ENCODE measurements at places on chromosomes 2 and 18.

- DNase-seq: no peak
Measured at GRCh38 chr2:226828191-226828590, 7.7 kb upstream of the RHBDD1 start.

DNA sequence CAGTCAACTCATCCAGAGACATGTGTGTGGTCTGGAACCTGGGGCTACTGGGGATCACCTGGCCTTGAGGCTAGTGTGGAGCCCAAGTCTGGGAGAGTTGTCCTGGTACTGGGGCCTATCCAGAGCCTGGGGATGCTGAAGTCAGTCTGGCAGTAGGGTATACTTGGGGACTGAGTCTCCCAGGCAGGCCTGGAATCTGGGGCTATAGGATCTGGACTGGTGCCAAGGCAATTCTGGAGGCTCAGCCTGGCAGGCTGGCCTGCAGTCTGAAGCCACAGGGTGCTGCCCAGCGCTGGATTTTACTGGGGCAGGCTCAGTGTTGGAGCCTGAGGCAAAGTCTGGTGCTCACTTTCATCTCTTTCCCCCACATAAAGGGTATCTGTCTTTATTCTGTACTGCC, 46.5 kb downstream of the AQP4 start:
- no peak for DNase-seq

GRCh38 chr18:183769-184168, 25.4 kb downstream of the USP14 start:
- DNase-seq: no peak

- no peak for DNase-seq
Measured at GRCh38 chr2:49973917-49974368, 819.6 kb upstream of the FSHR start.

DNA sequence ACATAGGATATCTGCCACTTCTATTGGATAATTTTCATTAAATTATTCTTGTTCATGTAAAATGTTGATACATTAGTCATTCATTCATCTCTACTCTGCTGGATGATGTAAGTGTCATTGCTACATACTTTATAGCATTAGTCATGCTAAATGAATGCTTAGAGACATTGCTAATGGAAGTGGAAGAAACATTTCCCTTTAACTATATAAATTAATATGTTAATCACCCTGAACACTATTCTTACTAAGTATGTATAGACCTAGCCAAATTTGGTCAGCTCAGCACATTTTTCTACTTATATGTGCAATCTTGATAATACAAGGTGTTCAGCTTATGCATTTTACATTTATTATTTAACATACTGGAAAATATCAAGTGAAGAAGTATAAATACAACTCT, 160.2 kb downstream of the DPP4 start:
- no peak for DNase-seq

DNA sequence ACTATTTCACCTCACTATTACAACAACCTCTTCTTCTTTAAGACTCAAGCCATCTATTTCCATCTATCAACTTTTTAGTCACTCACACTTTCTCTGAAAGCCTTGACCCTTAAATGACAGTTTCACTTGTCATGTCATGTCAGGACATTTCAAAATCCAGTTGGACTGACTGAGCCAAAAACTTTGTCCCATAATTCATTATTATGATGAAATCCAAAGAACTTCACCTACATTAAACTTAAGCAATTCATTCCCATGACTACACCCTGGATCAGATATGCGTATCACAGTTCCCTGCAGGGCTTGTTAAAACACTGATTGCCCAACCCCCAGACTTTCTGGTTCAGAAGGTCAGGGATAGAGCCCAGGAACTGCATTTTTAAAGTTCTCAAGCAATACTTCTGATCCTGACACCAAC, 26.5 kb downstream of the LDAH start:
- DNase-seq: no peak

DNA sequence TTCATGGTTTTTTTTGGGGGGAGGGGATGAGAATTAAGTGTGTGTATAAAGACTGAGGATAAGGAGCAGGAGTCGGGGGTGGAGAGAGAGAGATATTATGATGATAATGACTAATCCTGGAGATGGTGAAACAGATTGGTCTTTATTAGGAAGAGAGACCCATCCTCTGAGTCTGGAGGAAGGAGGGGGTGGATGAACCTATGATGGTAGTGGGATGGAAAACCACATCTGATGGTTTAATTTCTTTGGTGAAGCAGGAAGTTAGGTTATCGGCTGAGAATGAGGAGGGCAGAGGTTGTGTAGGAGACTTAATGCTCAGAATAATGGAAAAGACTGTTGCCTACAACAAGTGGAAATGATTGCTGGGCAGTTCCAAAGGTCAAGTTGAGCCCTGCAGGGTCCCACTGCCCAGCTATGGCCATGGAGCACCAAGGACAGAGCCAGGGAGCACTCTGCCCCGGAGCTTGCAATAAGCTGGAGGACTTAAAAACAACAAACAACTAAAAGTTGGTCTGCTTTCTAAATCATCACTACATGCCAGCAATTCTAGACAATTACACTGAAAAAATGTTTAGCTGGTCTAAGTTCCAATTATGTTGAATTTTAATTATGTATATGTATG, 7.9 kb downstream of the SLC16A14 start:
- no peak for DNase-seq

DNA sequence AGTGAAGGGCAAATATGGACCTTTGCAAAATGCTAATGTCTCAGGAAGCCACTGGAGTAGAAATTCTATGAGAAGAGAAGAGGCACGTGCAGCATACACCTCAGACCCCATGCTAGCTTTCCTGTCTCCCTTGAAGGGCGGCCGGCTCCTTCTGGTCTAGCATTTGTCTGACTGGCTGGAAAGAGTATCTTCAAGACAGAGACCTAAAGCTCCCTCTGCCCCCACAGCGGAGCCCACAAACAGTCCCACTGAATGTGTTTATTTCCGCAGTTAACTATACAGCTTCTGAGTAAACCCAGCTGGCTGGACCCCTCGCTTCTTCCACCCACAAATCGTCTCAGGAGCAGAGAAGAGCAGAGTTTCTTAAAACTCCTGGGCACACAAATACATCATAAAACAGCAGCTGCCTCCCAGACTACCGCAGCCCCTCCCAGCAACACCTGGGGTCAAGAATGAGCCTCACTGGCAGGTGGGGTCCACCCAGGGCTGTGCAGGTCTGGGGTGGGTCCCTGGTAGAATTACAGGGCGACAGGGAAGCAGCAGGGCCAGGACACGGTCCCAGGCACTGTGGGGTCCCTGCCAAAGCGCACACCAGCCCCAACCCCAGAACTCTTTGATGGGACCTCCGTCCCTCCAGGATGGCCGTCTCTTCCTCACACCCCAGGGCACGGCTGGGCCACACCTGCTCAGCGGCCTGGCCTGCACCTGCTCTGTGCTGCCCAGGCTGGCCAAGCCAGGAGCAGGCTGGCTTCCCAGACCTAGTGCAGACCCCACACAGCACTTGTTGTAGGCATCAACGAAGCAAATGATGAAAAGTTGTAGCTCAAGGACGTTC, 103.8 kb downstream of the PXDN start:
- no peak for DNase-seq

DNA sequence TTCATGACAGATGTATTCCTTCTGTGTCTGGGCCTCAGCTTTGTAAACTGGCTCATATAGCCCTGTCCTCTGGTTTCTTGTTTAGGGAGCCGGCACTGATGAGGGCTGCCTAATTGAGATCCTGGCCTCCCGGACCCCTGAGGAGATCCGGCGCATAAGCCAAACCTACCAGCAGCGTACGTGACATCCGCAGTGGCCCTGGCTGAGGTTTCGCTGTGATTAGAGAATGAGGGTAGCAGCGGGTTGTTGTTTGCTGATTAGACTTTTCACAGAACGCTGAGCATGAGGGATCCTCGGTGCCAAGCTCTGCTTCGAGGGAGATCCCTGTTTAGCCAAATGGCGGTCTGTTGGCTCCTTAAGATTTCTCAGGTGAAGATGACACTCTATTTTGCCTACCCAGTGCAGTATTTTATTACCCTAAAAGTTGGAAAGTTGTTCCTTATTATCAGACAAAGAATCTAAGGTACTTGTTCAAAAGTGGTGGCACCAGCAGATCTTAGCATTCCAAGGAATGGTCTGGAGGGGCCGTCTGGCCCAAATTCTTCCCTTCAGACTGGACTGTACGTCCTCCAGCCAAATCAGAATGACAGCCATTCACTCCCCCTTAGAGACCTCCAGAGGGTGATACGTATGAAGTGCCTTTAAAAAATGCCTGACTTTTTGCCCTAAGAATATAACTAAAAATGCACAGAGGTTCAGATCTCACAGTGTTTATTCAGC, 21.5 kb upstream of the GMCL1 start:
- no peak for DNase-seq

- no peak for DNase-seq
Measured at GRCh38 chr2:234165421-234165820, 114.9 kb downstream of the SPP2 start.

GRCh38 chr18:13257361-13257980, 38.9 kb downstream of the LDLRAD4 start:
- no peak for DNase-seq

GRCh38 chr2:237696461-237696860, 69.1 kb downstream of the LRRFIP1 start:
- no peak for DNase-seq

GRCh38 chr2:124884315-124884714, 859.2 kb downstream of the CNTNAP5 start:
- no peak for DNase-seq

DNA sequence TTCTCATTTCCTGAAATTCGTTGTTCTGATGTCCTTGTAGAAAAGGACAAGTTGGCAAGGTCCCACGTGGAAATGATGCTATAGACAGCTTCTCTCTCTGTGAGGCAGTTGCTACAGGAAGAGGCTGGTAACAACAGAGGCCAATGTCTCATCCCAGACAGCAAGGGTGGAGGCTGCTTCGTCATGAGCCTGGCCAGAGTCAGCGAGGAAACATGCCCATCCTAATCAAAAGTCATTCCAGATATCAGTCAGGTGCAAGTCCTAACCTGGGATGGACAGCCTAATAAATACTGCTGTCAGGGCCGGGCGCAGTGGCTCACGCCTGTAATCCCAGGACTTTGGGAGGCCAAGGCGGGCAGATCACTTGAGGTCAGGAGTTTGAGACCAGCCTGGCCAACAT, 6.4 kb upstream of the SMAD7 start:
- DNase-seq: no peak

- no peak for DNase-seq
Measured at GRCh38 chr2:192534072-192534471, 339.3 kb upstream of the TMEFF2 start.

GRCh38 chr18:55300421-55300935, 287.5 kb downstream of the TCF4 start:
- DNase-seq: no peak

DNA sequence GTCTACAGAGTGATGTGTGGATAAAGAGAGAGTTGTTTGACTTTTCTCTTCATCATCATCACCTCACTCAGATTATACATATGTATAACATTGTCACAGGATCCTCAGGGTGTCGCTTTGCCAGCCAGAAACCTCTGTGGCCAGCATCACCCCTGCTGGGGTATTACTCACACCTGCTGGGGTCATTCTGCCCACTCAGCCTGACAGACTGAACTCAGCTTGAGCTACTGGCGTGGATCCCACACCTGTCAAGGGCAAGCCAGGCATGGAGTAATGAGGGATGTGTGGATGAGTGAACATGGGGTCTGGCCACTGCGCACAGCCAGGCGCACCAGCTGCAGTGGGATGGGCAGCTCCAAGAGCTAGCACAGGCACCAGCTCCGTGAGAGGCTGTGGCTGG, 870.6 kb downstream of the CBLN2 start:
- no peak for DNase-seq

GRCh38 chr18:7596147-7596546, 29.0 kb downstream of the PTPRM start:
- DNase-seq: no peak
